ENCODE measurements at places on chromosomes 3 and 15.

DNA sequence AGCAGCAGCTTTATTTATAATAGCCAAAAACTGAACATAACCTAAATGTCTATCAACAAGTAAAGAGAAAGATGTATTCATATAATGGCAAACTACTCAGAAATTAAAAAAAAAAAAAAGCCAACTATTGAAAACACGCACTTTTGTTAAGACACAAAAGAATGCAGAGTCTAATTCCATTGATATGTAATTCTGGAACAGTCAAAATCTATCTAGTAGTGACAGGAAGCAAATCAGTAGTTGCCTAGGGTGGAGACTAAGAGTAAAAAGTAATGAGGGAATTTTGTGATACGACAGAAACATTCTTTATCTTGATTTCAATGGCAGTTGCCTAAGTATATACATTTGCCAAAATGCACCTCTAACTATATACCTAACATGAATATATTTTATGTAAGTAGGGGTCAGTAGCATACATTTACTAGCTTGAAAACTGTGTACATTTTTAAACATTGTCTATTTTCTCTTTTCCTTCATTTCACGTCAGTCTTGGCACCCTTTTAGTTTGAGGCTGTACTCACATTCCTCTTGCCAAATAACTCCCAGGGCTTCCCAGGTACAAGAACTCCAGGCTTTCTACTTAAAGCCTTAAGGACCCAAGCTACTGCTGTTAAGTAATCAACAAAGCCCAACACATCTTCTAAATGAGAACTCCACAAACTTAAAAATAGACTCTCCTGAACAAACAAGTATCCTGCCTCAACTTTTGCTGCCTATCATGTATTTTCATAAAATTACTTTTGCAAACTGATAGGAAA, 54.7 kb downstream of the ADAM10 start:
- DNase-seq = no peak

GRCh38 chr3:32374788-32375595, 16.7 kb upstream of the CMTM7 start:
- peak; percentile 65 for DNase-seq

DNA sequence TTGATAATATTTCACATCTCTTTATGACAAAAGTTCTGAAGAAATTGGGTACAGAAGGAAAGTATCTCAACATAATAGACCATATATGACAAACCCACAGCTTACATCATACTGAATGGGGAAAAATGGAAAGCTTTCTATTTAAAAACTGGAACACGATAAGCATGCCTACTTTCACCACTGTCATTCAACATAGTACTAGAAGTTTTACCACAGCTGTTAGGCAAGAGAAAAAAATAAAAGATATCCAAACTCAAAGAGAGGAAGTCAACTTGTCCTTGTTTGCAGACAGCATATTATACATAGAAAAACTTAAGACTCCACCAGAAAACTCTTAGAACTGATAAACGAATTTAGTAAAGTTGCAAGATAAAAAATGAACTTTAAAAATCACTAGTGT, 40.3 kb downstream of the COPS2 start:
- no peak for DNase-seq

DNA sequence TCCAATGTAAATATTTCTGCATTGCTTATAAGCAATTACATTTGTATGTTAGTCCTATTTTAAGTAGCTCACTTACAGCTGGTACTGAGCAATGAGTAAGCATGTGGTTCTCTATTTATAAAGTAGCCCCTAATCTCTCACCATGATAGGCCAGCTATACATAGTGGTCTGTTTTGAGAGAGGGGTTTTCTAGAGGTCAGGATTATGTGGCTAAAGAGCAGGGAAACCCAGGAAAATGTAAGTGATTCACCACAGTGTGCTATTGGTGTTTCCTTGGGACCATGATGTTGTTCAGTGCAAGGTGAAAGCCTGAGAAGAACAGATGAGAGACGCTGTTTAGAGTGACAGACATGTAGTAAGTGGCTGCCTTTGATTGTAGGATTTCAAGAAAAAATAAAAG, 26.4 kb downstream of the RBMS3 start:
- no peak for DNase-seq

DNA sequence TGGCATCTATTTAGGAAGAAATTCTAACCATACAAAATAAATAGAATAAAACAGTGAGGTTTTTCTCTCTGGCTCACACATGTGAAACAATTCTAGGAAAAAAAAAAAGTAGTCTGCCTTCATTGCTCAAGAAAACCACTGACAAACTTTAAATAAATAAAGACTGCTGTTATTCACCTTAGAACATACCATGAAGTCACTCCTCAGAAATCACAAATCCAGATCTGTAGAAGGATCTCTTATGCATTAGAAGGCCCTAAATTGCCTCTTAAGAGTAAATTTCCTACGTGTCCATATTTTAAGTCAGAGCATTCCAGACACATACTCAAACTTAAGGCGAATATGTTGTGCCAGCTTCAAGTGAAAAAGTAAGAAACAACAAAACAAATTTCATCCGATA, 217.3 kb downstream of the ZIC4 start:
- no peak for DNase-seq

GRCh38 chr3:141115789-141116541, 64.8 kb downstream of the SPSB4 start:
- DNase-seq = no peak

GRCh38 chr3:24578324-24578723, 83.7 kb upstream of the THRB start:
- no peak for DNase-seq

DNA sequence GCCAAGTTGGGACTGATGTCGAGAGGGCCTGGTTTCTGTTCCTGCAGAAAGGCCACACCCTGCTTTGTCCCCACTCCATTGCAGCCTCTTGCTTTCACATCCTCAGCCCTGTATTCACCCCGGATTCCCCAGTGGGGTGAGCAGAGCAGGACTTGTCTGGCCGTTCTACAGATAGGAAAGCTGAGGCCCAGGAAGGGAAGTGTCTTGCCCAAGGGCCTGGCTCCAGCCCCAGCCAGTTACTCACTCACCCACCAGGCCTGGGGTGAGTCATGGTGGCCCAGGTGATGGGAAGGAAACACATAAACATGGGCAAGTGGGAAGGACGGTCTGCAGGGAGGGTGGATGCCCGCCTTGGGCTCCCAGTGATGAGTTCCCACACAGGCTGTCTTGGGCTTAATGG, 6.1 kb upstream of the DUSP7 start:
- DNase-seq = peak; percentile 94

DNA sequence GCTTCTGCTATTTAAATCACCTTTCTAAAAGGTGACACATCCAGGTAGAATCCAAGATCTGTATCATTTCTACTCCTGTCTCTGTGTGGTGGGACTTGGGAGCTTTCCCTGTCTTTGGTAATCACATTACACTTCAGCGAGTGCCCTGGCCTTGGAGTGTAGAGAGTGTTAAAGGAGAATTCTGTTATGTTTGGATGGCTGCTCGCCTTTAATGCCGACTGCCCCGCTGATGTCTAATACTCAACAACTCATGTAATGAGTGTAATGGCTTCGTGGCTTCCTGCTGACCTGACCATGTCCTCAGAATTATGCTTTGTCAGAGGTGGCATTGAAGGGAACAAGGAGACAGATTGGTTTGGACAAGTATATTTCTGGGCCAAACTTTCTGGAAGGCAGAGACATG, 66.3 kb upstream of the LRTM1 start:
- no peak for DNase-seq

GRCh38 chr3:126679318-126679751, 24.4 kb upstream of the TXNRD3 start:
- DNase-seq = peak; percentile 77

GRCh38 chr3:129004639-129005295, 3.7 kb downstream of the EFCC1 start:
- DNase-seq = no peak

DNA sequence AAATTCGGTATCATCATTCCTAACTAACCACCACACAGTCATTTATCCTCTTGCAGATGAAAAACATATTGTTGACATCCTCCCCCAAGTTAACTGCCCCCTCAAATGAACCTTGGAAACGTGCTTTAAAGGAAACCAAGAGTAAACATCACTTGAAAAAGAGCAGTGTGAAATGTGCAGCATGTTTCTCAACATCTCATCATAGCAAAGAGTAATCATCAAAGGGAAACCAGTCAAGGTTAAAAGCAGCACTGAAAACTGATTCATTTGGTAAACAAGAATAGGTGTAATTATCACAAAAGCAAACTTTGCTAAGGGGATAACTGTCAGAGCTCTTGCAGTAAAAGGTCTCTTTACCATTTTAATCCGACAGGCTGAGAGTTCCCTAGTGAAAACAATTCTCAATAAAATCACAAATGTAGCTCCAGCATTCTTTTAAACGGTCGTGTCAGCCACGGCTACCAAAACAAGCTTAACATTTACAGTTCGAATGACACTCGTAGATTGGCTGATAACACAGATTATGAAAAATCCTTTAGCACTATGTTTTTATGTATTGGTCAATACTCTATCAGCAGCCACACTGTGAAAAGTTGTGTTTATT, 461.0 kb downstream of the GBE1 start:
- no peak for DNase-seq

GRCh38 chr3:49020330-49021212, 1.4 kb upstream of the NDUFAF3 start:
- peak; percentile 11 for DNase-seq

GRCh38 chr15:62050115-62050514, 10.1 kb downstream of the VPS13C start:
- DNase-seq = no peak

GRCh38 chr15:85470563-85471271, 90.3 kb downstream of the AKAP13 start:
- DNase-seq = no peak

GRCh38 chr3:196350067-196350466, 11.9 kb upstream of the TM4SF19 start:
- DNase-seq = no peak

- no peak for DNase-seq
Measured at GRCh38 chr3:133479895-133480669, 80.2 kb downstream of the BFSP2 start.

DNA sequence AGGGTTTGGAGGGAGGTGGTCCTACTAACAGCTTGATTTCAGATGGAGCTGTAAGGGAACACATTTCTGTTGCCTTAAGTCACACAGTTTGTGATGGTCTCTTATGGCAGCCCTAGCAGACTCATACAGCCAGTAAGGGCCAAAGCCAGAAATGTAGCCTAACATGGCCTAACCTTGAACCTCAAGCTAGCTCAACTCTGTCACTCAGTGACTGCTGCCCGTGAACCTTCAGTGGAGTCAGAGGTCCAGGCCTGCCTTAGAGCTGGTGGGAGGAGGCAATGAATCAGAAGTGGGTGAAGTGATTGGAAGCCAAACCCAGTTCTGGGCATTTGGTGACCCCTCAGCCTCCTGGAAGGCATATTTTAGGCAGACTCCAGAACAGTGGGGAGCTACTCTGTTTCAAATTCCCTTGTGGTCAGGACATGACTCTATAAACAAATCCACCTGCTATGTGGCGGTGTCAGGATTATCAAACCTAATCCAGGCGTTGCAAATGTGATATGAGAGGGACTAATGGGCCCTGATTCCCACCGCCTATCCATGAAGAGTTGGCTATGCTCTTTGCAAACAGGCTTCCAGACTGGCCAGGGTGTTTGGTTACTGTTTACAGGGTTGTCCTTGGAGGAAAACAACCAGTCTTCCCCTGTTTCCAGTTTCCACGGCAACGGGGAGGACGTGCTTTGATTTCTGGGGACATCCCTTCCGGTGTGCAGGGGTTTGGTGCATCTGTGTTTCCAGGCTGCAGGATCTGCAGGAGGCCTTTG, 105.9 kb upstream of the AGBL1 start:
- no peak for DNase-seq

GRCh38 chr3:190318666-190319065, 3.6 kb downstream of the CLDN1 start:
- DNase-seq = no peak

GRCh38 chr15:71804695-71805470, 5.5 kb upstream of the NR2E3 start:
- no peak for DNase-seq

GRCh38 chr15:45326741-45327140, 51.6 kb downstream of the GATM start:
- DNase-seq = no peak

DNA sequence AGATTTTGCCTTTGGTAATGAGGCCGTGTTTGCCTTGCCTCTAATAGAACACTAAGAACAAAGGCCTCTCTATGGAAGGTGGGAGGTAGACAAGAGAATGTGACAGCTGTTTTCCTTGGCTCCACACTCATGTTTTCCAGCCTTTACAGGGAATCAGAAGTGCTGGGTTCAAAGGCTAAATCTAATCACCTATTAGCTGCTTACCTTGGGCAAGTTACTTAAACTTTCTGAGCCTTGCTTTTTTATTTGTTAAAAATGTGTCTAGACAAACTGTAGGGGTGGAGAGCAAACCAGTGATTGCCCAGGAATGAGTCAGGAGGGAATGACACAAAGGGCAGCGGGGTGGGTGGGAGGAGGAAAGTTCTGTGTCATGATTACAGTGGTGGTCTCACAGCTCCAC, 179.0 kb downstream of the P3H2 start:
- DNase-seq = peak; percentile 30

- DNase-seq = no peak
Measured at GRCh38 chr3:155179437-155179827, 99.3 kb downstream of the MME start.

Measured in AG08395 (cell line).